ENCODE measurements at places on chromosomes 12 and 14. TPM values are rescaled to one million over a fixed set of nuclear protein-coding genes. Genes with fewer than 3 reads are reported as not detected.

DNA sequence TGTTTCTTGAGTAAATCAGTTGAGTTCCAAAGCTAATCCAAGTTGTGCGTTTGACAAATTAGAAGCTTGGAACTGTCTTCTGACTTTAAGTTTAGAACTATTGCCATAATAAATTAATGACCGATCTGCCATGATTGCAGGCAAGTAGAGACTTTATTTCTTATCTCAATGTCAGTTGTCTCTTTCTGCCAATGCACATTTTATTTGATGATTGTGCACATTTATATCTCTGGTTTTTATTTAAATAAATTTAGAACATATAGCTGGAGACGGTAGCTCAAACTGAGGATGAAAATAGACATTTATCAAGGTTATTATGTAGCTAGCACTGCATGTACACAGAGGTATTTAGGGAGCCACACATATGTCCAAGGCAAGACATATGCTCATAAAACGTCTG, 34.1 kb downstream of the SLCO1B1 start:
- no peak for DNase-seq

DNA sequence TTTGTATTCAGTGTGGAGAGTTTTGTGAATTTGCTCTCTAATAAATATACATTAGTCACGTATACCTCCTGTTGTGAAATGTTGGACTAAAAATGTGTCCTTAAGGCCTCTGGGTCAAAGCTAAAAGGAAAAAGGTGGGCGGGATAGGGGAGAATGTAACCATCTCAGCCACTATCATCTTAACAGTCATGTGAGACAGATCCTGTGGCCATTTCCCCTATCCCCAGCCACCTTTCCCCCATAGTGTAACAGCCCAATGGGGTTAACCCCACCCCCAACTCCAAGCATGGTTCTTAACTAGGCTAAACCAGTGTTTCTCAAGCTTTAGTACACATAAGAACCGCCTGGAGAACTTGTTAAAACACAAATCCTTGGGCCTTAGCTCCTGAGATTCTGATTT, 6.5 kb upstream of the ITPR2 start:
- DNase-seq: no peak

DNA sequence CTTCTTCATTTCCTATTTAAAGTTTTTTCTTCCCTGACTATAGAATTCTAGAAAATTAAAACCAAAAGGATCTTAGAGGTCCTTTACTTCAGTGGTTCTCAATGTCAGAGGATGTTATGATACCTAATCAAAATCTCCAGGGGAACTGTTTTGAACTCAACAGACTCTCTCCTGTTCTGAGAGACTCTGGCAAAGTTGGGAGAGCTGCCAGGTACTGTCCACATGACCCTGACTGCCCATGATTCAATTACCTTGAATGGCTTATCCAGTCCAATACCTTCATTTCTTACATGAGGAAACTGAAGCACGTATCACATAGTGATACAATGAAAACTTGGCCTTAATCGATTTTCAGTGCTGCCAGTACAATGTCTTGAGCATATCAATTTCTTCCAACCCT, 16.6 kb downstream of the ALKBH1 start:
- no peak for DNase-seq

DNA sequence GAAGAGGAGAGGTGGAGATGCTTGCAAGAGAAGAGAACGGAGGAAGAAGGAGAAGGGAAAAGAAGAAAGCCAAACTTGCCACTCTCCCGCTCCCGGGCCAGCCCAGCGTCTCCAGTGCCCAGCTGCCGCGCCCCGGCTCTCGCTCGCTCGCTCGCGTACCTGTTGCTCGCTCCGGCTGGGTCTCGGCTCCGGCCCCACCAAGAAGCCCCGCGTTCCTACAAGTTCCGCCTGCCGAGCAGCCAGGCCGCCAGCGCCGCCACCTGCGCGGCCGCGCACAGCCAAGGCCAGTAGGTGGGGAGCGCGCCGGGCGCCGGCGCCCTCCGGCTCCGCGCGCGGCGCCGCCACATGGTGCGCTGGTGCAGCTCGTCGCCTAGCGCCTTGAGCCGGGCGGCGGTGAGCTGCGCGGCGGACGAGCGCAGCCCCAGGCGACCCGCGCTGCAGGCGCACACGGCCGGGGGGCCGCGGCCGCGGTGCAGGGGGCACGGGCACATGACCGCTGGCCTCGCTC, 370 bp downstream of the HRK start:
- peak; percentile 32 for DNase-seq

GRCh38 chr12:109627633-109628032, 54.0 kb downstream of the MVK start:
- no peak for DNase-seq

DNA sequence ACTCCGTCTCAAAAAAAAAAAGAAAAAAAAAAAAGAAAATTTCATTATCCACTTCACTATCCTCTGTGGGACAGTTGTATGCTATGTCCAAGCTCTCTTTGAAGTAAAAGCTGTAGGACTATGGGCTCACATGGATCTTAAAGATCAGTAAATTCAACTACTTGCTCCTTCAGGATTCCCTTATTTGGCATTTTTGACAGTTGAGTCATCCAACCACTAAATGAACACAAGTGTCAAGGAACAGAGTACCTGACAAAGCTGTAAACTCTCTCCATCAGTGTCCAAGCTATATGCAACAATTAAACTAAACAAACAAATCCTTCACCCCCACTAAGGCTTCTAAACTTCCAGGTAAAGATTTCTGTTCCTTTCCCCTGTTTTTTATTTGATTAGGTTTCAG, 177.0 kb downstream of the CEP128 start:
- DNase-seq: no peak

DNA sequence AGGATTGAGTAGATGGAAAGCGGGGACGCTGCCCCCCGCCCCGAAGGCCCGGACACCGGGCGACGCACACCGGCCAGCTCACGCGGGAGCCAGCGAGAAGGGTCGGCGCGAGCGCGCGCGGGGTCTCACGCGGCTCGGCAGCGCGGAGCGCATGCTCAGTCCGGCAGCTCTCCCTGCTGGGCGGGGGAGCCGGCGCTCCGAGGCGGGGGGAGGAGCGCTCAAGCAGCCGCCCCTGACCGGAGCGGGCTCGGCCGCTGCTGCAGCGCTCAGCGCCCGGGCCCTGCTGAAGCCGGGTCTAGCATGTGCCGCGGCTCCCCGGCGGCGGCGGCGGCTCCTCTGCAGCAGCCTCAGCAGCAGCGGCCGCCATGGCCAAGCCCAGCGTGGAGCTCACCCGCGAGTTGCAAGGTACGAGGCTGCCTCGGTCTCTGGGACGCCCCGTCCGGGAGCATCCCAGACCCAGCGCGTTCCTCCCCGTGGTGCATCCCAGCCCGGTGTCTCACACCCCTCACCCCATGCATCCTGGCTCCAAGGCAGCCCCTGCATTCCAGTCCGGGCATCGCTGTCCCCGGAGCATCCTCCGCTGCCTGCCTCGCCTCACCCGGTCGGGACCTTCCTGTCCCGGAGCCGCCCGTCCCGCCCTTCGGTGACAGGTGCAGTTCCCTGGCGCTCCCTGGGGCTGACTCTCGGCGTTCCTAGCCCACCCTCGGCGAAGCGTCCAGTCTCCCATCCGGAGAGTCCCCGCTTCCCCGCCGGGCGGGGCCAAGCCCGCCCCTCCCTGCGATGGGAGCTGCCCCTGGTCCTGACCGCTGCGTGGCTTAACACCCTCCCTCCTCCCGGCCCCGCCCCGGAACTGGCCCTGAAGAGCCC, at the start of gene CARMIL3:
TSS of gene CARMIL3 (plus strand) at position 221 of the 867 bp plus-strand sequence. CDS start at position 366, 145 bp downstream.
- DNase-seq: peak; percentile 46

DNA sequence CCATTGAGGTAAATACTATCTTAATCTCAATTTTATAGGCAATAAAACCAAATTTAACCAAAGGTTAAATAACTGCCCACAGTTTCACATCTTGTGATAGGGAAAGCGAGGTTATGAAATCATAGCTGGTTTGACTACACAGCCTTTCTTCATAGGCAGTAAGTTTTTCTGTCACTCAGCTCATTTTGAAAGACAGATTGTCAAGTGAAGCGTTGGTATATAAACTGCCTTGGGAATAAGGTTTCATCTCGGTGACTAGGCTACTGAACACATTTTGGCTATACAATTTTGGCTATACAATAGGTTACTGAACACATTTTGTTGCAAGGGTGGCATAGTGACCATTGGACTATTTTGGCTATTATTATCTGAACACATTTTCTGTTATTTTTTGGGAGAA, 793.7 kb downstream of the TRHDE start:
- no peak for DNase-seq

DNA sequence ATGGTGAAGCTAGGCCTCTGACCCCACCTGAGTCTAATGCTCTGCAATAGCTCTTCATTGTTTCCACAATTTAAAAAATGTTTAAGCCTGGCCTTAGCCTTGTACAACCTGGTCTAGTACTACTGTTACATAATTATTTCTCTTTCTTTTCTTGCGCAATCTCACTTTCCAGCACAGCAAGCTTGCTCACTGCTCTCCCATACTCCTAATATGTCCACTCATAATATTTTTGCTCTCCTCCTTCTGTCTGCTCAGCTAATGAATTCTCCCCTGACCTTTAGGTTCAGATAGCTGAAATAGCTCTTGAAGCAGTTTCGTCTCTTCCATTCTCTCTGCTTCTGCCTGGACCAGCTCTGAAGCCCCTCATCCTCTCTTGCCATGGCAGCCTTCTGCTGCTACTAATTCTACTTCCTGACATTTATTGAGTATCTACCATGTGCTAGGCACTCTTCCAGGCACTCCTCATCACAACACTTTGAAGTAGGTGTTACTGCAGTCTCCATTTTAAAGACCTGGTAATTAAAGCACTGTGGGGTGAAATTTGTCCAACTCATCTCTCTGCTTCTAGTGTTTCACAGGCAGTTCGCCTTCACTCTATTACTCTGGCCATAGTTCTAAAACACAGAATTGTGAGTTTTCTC, 2.8 kb upstream of the SLC48A1 start:
- DNase-seq: no peak

DNA sequence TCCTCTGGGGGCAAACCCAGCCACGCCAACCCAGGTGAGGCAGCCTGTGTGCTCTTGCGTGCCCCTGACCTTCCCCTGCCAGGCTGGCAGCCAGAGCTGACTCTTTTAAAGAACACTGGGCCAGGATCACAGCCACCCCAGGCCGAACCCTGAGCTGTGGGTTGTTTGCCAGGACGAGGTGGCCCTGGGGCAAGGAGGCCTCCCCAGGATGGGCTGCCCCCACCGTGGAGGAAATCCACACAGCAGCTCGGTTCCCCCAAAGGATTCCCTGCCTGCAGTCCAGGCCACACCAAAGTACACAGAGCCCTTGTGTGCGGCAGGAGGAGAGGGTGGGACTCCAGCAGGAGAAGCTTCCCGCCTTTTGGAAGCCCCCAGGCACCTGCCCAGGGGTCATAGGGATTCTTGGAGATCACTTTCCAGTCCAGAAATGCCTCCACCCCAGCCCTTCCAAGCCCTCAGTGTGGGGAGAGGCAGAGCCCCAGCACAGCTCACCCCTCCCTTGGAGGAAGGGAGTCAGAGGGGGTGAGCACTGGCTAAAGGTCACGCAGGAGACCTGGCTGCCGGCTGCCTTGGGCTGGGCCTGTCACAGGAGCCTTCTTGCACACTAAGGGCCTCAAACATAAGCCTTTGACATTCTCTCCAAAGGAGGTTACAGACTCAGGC, 115.6 kb downstream of the CALM1 start:
- no peak for DNase-seq

GRCh38 chr12:119673634-119674033, 5.7 kb downstream of the PRKAB1 start:
- no peak for DNase-seq

DNA sequence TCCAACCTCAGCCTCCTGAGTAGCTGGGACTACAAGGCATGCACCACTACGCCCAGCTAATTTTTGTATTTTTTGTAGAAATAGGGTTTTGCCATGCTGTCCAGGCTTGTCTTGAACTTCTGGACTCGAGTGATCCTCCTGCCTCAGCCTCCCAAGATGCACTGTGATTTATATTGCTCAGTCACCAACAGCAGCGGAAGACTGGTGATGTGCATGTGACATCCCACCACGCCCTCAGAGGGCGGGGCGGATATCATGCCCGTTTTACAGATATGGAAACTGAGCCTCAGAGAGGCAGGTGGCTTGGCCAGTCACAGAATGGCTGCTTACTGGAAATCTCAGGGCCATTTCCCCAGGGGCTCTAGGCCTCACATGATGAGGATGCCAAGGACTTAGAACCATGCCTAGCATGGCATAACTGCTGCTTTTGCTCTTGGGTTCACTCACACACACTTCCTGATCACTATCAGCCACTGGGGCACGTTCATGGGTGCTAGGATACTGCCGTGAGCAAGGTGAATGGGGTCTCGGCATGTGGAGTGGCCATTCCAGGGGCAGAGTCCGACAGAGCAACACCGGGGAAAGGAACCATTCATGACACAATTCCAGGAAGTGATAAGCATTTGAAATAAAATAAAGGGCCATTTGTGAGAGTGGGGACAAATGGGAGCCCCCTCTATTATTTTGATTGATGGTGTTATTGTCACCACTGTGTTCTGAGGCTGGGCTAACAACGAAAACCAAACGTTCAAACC, 31.9 kb downstream of the RBM19 start:
- DNase-seq: no peak

DNA sequence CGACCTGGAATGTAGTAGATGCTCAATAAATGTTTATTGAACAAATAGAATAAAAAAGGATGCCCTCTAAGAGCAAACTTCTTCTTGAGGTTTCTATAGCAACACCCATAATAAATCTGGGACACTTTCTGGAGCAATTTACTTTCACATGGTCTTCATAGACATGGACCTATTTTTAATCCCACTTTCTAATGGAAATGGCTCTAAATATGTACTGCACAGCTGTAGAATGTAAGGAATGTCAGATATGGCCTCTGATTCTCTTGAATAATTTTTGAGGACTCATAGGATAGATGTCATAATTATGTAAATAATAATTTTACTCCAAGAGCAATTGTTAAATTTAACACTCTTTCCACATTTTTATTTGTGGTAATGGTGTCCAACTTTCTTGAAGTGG, 133.5 kb upstream of the DAAM1 start:
- DNase-seq: no peak

Gene TAMALIN
- not detected for total RNA-seq

Gene RIC8B
- total RNA-seq: 7.9 TPM

Gene SOAT2
- not detected for total RNA-seq

Gene SERPINA6
- total RNA-seq: 0.26 TPM

Gene SOX5
- total RNA-seq: not detected
